ENCODE measurements at places on chromosomes 13 and 19. TPM values are rescaled to one million over a fixed set of nuclear protein-coding genes. Genes with fewer than 3 reads are reported as not detected.
A peak's percentile ranks its signal among the peaks of the same experiment; 100 is the strongest.

- no peak overlapping the region for H3K27ac ChIP-seq
- H3K4me3 ChIP-seq: no peak overlapping the region
- H3K27me3 ChIP-seq: peaks cover 5% of the 10 kb centered on the region
- no peaks in the 10 kb centered on the region for H3K4me1 ChIP-seq
- no peaks in the 10 kb centered on the region for H3K36me3 ChIP-seq
Observed at GRCh38 chr13:101893021-101893420, 440.5 kb downstream of the ITGBL1 start.

DNA sequence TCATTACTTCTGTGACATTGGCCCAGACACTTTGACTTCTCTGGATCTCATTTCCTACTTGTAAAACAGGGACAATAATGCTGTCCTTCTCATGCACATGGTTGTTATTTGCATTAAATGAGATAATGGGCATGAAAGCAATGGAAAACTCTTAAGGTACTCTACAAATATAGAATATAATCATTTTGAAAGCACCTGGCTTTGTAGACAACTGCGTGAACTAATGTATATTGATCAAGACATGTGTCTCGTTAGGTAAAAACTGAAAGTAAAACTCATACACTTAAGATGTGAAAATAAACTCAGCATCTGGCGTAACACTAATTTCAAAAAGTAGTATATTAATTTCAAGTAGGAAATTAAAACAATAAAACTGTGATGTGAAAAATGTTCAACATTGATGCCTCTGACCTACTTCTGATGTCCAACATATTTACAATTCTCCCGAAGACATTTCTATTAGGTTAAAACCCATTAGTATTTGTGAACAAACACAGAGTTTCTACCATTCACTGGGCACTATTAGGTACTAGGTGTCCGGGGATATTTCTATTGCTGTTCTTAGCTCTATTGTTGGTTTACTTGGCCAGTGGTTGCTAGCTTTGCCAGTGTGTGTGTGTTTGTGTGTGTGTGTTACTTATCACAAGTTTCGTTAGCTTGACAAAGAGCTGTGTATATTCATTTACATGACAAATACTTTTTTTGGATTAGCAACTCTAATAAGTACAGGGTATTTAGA is 220.5 kb downstream of the KCNRG start:
- peaks cover 9% of the 10 kb centered on the region for H3K36me3 ChIP-seq
- peaks cover 45% of the 10 kb centered on the region for H3K27me3 ChIP-seq
- H3K27ac ChIP-seq: no peak overlapping the region
- peaks cover 38% of the 10 kb centered on the region for H3K4me1 ChIP-seq

- H3K36me3 ChIP-seq: peaks cover 8% of the 10 kb centered on the region
- H3K4me1 ChIP-seq: peaks cover 61% of the 10 kb centered on the region
- no peak for DNase-seq
- peak overlapping the region; percentile 38 for H3K27ac ChIP-seq
- H3K27me3 ChIP-seq: peaks cover 73% of the 10 kb centered on the region
Observed at GRCh38 chr13:35474496-35475211, 1.8 kb downstream of the MAB21L1 start.

- no peaks in the 10 kb centered on the region for H3K36me3 ChIP-seq
- no peak overlapping the region for H3K4me3 ChIP-seq
- DNase-seq: no peak
- no peaks in the 10 kb centered on the region for H3K27me3 ChIP-seq
- H3K4me1 ChIP-seq: no peaks in the 10 kb centered on the region
- no peak overlapping the region for H3K27ac ChIP-seq
Observed at GRCh38 chr19:16301999-16302694, 22.5 kb upstream of the KLF2 start.

GRCh38 chr13:40252241-40252640 is 414.2 kb downstream of the FOXO1 start:
- H3K36me3 ChIP-seq: peaks cover 19% of the 10 kb centered on the region

- no peak overlapping the region for H3K27ac ChIP-seq
- H3K27me3 ChIP-seq: peaks cover 6% of the 10 kb centered on the region
- no peaks in the 10 kb centered on the region for H3K36me3 ChIP-seq
- H3K4me1 ChIP-seq: peaks cover 32% of the 10 kb centered on the region
- H3K4me3 ChIP-seq: peak overlapping the region; percentile 60
Observed at GRCh38 chr13:39998166-39998565, 342.7 kb downstream of the COG6 start.

GRCh38 chr13:44414716-44415115 is 41.1 kb downstream of the SERP2 start:
- no peaks in the 10 kb centered on the region for H3K27me3 ChIP-seq
- no peaks in the 10 kb centered on the region for H3K36me3 ChIP-seq
- H3K4me1 ChIP-seq: peaks cover 5% of the 10 kb centered on the region
- DNase-seq: no peak

Gene KASH5
- 3.0 TPM for total RNA-seq

Gene THAP8
- total RNA-seq: 1.1 TPM

- H3K27me3 ChIP-seq: no peaks in the 10 kb centered on the region
- peaks cover 34% of the 10 kb centered on the region for H3K4me1 ChIP-seq
- DNase-seq: peak; percentile 9
- H3K36me3 ChIP-seq: peaks cover 2% of the 10 kb centered on the region
- peak overlapping the region; percentile 54 for H3K27ac ChIP-seq
- peak overlapping the region; percentile 62 for H3K4me3 ChIP-seq
Observed at GRCh38 chr19:43439032-43439708, 24.5 kb downstream of the TEX101 start.

Gene ZNF229
- 2.7 TPM for total RNA-seq

Gene GSX1
- total RNA-seq: not detected

DNA sequence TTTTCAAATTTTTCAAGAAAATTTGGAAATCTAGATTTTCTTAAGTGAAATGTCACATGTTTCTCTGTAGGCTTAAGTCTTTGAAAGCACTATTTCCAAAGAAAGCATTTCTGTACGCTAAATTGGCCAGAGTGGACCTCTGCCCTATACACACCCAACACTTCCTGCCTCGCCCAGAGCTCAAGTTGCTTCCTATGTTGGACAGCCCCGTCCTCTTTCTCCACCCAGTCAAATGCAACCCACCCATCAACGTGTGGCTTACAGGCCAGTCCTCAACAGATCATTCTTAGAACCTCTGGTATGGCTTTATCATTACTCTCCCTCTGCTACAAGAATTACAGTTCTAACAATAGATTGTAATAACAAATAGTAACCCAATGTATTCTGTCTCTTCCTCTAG is 24.2 kb downstream of the KLF12 start:
- peaks cover 3% of the 10 kb centered on the region for H3K36me3 ChIP-seq
- no peak overlapping the region for H3K4me3 ChIP-seq
- no peak for DNase-seq
- no peaks in the 10 kb centered on the region for H3K27me3 ChIP-seq
- H3K4me1 ChIP-seq: peaks cover 61% of the 10 kb centered on the region

GRCh38 chr19:3403489-3404323 is 37.3 kb downstream of the NFIC start:
- no peak overlapping the region for H3K4me3 ChIP-seq
- H3K27ac ChIP-seq: no peak overlapping the region
- peaks cover 2% of the 10 kb centered on the region for H3K36me3 ChIP-seq
- H3K27me3 ChIP-seq: no peaks in the 10 kb centered on the region
- H3K4me1 ChIP-seq: no peaks in the 10 kb centered on the region

Gene CGB1
- total RNA-seq: not detected

DNA sequence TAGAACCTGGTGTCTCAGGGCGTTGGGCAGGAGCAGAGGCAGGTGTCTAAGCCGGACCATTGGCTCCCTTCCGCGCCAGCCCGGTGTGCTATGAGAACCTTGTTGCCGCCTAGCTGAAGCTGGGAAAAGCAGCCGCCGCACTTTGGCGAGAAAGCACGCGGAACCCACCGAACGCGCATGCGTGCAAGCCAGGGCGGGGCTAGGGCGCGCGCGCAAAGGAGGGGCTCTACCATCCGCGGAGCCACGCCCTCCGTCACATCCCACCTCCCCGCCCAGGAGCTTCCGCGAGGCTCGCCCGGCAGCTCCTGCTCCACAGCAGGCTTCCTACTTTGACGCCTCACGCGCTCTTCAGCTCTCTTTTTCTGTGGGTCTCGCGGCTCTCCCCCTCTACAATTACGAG is 51.3 kb downstream of the WDR87 start:
- peaks cover 3% of the 10 kb centered on the region for H3K36me3 ChIP-seq
- H3K4me1 ChIP-seq: no peaks in the 10 kb centered on the region
- H3K4me3 ChIP-seq: no peak overlapping the region
- DNase-seq: peak; percentile 17
- no peaks in the 10 kb centered on the region for H3K27me3 ChIP-seq

GRCh38 chr19:38168637-38169036 is 55.4 kb downstream of the DPF1 start:
- H3K27ac ChIP-seq: no peak overlapping the region
- peaks cover 2% of the 10 kb centered on the region for H3K36me3 ChIP-seq
- no peaks in the 10 kb centered on the region for H3K27me3 ChIP-seq
- no peaks in the 10 kb centered on the region for H3K4me1 ChIP-seq

- H3K27ac ChIP-seq: no peak overlapping the region
- H3K4me1 ChIP-seq: peaks cover 45% of the 10 kb centered on the region
- no peak overlapping the region for H3K4me3 ChIP-seq
- no peak for DNase-seq
- H3K36me3 ChIP-seq: no peaks in the 10 kb centered on the region
Observed at GRCh38 chr13:111212517-111212873, 97.4 kb downstream of the ARHGEF7 start.

GRCh38 chr13:101624210-101624922 is 171.9 kb downstream of the ITGBL1 start:
- H3K4me1 ChIP-seq: peaks cover 51% of the 10 kb centered on the region
- H3K27ac ChIP-seq: peak overlapping the region; percentile 65
- no peak for DNase-seq
- H3K27me3 ChIP-seq: peaks cover 6% of the 10 kb centered on the region
- peak overlapping the region; percentile 57 for H3K4me3 ChIP-seq
- H3K36me3 ChIP-seq: no peaks in the 10 kb centered on the region

DNA sequence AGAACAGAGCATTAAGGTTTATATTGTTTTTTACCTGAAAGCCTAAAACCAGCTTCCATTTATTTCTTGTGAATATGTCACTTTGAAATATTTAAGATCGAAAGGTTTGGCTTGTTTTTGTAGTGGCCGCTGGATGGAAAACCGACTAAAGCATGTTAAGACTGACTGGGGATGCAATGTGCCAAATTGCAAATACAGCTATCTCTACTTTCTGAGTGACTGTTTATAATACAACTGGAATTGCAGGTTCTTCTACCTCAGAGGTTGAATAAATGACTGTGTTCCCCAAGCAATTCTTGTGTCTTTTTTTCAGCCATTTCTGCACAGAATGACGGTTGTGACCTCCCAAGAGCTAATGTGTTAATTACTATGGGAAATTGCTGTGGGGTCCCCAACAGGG is 50.0 kb upstream of the TMTC4 start:
- peaks cover 8% of the 10 kb centered on the region for H3K4me1 ChIP-seq
- DNase-seq: no peak
- H3K27me3 ChIP-seq: peaks cover 8% of the 10 kb centered on the region

Gene STK24
- total RNA-seq: 207 TPM

- no peaks in the 10 kb centered on the region for H3K36me3 ChIP-seq
- H3K27me3 ChIP-seq: peaks cover 56% of the 10 kb centered on the region
- no peak overlapping the region for H3K4me3 ChIP-seq
- H3K27ac ChIP-seq: no peak overlapping the region
- DNase-seq: no peak
- no peaks in the 10 kb centered on the region for H3K4me1 ChIP-seq
Observed at GRCh38 chr13:109816808-109817203, 30.4 kb upstream of the IRS2 start.

GRCh38 chr13:31184981-31185645 is 14.7 kb upstream of the B3GLCT start:
- H3K36me3 ChIP-seq: no peaks in the 10 kb centered on the region
- DNase-seq: no peak
- H3K27ac ChIP-seq: no peak overlapping the region
- no peak overlapping the region for H3K4me3 ChIP-seq
- peaks cover 4% of the 10 kb centered on the region for H3K27me3 ChIP-seq

DNA sequence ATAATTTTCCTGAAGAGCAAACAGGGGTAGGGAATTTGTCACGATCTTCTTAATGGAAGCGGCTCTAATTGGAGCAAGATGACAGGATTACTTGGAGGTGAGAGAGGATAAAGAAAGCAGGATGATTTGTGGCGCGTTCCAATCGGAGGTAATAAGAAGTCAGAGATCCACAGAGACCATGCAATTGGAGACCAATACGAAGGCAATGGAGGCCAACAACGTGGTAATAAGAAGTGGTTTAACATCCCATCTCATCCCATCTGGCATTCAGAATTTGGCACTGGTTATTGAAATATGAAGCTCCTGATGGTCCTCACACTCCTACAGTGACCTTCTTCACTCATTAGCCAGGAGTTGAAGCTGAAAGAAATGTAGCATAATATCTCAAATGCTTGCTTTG is 130.6 kb downstream of the DLEU7 start:
- no peak overlapping the region for H3K4me3 ChIP-seq
- H3K36me3 ChIP-seq: no peaks in the 10 kb centered on the region
- H3K27ac ChIP-seq: no peak overlapping the region
- H3K4me1 ChIP-seq: peaks cover 10% of the 10 kb centered on the region
- peaks cover 9% of the 10 kb centered on the region for H3K27me3 ChIP-seq
- DNase-seq: no peak

DNA sequence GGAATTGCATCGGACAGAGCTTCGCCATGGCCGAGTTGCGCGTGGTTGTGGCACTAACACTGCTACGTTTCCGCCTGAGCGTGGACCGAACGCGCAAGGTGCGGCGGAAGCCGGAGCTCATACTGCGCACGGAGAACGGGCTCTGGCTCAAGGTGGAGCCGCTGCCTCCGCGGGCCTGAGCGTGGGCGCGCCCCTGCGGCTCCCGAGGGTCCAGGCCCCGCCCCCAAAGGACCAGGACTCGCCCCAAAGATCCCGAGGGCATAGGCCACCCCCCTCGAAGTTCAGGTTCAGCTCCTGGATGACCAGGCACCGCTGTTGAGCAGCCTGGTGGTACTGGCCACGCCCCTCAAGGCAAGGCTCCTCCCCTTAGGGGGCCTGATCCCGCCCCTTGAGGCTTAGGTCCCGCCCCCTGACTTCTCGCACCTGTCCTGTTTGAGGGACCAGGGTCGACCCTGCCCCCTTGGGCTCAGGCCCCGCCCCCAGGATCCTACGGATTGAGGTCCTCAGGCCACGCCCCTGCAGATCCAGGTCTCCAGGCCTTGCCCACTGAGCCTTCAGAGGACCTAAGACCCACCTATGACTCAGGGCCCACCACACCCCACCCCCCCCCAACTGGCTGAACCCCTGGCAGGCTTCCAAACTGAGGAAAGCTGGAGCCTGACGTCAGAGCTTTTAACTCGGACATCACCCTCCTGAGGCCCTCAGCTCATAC is 43.1 kb downstream of the CYP4F22 start:
- DNase-seq: peak; percentile 68
- peaks cover 9% of the 10 kb centered on the region for H3K27me3 ChIP-seq
- H3K4me1 ChIP-seq: peaks cover 25% of the 10 kb centered on the region
- H3K27ac ChIP-seq: no peak overlapping the region

Measured in activated T-cell treated with anti-CD3 and anti-CD28 coated beads, Interleukin-2, amount 50 U/mL, for 72 hours (primary cell).